ENCODE measurements at places on chromosomes 2 and 18.

GRCh38 chr18:22167471-22168241, 1.7 kb upstream of the GATA6 start:
- no peak for DNase-seq

DNA sequence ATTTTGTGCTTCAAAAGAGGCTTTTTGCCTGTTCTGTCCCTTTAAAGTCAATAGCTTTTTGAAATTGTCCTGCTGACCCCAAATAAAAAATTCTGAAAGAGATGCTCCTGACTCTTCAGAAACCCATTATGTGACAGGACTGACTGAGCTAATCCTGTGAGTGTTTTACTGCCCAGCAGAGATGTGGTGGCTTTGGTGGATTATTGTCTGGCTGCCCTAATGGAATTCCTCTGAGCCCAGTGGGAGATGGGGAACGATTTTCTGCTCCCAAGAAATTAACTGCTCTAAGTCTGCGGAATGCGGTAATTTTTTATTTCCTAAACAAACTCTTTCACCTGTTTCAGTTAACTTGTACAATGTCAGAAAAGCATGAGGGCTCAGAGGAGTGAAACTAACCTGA, 258.2 kb downstream of the IKZF2 start:
- DNase-seq, result no peak

- no peak for DNase-seq
Measured at GRCh38 chr2:56133441-56133840, 50.3 kb upstream of the CCDC85A start.

GRCh38 chr2:102473020-102473419, at the start of gene SLC9A4:
TSS of gene SLC9A4 (plus strand) at chr2:102473226. CDS start at chr2:102473760, 534 bp downstream.
- peak; percentile 85 for DNase-seq

DNA sequence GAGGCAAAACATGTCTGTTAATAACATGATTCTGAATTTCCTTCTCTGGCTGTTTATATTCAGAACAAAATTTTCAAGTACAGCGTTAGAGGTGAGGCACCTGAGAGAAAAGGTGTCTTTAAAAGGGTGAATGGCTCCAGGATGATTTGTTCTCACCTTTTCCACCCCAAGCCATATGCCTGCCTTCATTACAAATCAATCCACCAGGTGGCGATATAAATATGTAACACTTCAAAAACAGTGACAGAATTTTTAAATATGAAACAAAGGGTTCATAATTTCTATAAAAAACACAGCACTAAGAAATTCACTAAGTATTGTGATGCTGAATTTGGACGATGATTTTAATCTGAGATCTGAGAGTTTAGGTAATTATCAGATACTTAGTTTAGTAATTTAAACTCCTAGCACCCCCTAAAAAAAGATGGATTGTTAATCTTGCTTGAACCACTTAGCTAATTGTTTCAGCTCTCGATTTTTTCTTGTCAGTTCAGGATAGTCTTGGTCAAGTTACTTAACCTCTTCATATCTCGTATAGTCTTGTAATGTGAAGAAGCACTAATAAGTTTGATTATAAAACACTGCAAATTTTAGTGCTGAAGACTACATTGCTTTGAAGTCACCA, 528.8 kb downstream of the CPS1 start:
- no peak for DNase-seq
